ENCODE measurements at places on chromosomes 3 and 15. TPM values are rescaled to one million over a fixed set of nuclear protein-coding genes. Genes with fewer than 3 reads are reported as not detected.

DNAH12 gene
- total RNA-seq, result 0.85 TPM

DNA sequence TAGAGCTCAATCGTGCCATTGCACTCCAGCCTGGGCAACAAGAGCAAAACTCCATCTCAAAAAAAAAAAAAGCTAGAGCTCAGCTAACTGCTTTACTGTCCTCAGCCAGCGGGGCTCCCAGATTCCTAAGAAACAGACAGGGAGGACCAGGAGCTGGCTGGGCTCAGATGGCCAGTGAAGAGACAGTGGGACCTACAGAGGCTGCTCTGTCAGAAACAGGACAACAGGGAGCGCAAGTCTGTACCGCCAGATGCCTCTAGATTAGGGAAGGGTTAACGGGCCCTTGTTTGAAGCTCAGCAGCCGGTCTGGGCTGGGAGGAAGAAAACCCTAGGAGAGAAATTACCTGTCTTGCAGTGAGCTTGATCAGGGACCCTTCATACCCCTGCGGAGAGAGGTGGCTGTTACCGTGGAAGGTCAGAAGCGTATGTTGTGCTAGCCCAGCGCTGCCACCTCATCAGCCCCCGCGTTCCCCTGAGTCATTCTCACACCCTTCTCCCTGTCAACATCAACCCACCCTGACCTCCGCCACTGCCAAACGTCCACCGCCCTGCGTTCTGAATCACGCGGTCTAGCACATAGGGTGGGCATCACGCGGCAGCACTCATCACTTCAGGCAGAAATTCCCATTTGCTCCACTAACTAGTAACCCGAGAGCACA lies 25.3 kb downstream of the RBPMS2 start:
- peak; percentile 22 for DNase-seq

LRRIQ4 gene
- 0.38 TPM for total RNA-seq

LRRN1 gene
- total RNA-seq, result 2.8 TPM

- DNase-seq, result no peak
These were observed 860.0 kb downstream of the FHIT start for GRCh38 chr3:60391292-60391691.

CPEB1 gene
- not detected for total RNA-seq

GPR27 gene
- total RNA-seq, result 0.80 TPM

IL17RB gene
- 0.33 TPM for total RNA-seq

- DNase-seq, result no peak
These were observed 18.4 kb downstream of the UPK1B start for GRCh38 chr3:119191800-119192199.

DNA sequence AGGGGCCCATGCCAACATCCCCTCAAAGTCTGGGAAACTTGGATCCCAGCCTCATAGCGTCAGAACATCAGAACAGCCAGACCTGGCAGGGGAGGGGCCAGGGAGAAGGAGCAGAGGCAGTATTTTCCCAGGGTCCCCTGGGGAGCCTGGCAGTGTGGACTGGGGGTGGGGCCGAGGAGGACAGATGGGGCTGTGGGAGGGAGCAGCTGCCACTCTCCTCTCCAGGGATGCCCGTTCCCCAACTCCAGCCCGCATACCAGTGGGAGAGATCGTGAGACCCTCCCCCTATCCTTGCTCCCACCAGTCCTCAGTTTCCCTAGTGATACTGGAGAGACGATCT lies 6.5 kb upstream of the DNAJB8 start:
- DNase-seq, result no peak

TUSC7 gene
- not detected for total RNA-seq

GRCh38 chr3:170829546-170830272 lies 40.3 kb downstream of the RPL22L1 start:
- peak; percentile 11 for DNase-seq

- DNase-seq, result no peak
These were observed 253.6 kb upstream of the MRPL3 start for GRCh38 chr3:131756405-131756804.

- DNase-seq, result no peak
These were observed 847.4 kb downstream of the FHIT start for GRCh38 chr3:60403866-60404265.

NEO1 gene
- 140 TPM for total RNA-seq

DNA sequence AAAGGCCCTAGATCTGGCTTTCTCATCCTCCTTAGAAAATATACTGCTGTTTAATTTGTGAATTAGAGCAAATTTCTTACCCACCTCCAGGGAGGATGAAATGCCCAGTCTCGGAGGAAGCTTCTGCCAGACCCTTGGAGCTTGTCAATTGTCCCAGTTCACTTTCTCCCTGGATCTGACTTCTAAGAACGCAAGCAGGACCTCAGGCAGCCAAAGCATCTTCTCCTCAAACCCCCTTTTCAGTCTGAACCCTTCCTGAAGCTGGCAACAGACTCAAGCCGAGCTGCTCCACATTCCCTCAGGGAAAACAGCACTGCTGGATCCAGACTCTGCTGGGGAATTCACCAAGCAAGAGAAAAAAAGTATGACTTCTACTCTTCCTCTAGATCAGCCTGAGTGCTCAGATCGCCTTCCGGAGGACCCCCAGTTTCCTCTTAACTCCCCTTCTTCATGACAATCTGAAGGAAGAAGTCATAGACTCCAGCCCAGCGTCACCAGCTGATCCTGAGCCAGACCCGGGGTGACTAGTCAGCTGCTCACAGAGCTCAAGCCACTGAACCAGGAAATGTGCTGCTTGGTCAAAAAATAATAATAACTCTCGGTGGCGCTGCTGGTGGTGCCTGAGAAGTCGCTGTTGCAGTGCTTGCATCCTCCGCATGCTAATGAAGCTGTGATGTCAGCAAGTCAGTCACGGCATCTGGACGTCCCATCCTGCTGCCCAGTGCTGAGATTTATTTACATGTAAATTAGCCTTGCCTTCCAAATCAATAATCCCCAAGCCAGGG lies at the start of gene PRICKLE2:
Gene PRICKLE2 (minus strand): TSS at position 641 of the 785 bp plus-strand sequence. CDS start 26,539 bp downstream, outside the sequence.
- peak; percentile 38 for DNase-seq

MYZAP gene
- total RNA-seq, result 55.3 TPM

DNA sequence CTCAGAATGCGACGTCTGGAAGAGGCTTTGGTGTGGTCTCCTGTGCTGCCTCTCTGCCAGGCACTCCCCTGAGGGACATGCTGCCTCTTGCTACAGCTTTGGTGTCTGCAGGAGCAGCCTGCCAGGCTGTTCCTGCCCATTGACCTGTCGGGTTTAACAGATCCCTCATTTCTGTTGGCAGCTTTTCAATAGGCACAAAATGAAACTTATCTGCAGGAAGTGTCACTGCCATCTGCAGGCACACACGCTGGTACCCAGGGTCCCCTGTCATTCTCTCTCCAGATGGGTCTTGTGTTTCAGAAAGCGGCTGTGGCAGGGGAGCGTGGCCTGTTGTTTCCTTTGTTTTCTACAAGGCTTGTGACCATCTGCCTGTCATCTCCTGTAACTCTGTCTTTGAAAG lies 328.3 kb upstream of the CHRM5 start:
- DNase-seq, result no peak

CFAP20DC gene
- total RNA-seq, result 4.2 TPM

DNA sequence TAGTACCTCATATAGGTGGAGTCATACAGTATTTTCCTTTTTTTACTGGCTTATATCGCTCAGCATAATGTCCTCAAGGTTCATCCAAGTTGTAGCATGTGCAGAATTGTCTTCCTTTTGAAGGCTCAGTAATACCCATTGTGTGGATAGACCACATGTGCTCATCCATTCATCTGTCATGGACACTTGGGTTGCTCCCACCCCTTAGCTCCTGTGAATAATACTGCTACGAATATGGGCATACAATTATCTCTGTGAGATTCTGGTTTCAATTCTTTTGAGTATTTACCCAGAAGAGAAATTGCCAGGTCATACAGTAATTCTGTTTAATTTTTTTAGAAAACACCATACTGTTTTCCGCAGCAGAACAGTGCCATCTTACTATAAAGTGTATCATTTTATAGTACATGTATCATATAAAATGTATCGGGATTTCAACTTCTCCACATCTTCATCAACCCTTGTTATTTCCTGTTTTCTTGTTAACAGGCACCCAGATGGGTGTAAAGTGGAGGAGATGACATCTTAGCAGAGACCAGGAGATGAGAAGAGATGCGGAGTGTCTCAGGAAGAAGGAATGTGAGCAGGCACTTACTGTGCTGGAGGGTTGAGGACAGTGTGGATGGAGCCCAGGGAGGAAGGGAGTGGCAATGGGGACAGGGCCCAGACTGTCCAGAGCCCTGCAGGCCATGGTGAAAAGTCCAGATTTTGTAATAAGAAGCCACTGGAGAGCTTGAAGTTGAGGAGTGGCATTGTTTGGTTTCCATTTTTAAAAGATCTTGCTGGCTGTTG lies 27.0 kb upstream of the PRR23E start:
- DNase-seq, result no peak

CEP152 gene
- total RNA-seq, result 4.7 TPM

GRCh38 chr3:120450600-120451271 lies at the start of gene FSTL1:
FSTL1 (minus strand) TSS chr3:120450992; CDS start chr3:120450746, 246 bp downstream.
- DNase-seq, result peak; percentile 69

DNA sequence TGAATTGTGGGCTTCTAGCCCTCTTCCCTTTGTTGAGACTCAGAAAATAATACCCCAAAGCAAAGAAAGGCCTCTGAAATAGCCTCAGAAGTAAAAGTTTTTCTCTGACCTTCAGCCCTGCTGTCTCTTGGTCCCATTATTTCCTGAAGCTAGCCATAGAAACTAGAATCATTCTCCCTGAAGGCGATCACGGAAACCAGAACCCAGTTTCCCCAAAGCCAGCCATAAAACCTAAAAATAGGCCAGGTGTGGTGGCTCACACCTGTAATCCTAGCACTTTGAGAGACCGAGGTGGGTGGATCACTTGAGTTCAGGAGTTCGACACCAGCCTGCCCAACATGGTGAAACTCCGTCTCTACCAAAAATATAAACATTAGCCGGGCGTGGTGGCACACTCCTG lies 27.2 kb downstream of the EXD1 start:
- DNase-seq, result no peak

- no peak for DNase-seq
These were observed 112.7 kb downstream of the ETFA start for GRCh38 chr15:76198456-76199105.

FAM227B gene
- 3.8 TPM for total RNA-seq

DNA sequence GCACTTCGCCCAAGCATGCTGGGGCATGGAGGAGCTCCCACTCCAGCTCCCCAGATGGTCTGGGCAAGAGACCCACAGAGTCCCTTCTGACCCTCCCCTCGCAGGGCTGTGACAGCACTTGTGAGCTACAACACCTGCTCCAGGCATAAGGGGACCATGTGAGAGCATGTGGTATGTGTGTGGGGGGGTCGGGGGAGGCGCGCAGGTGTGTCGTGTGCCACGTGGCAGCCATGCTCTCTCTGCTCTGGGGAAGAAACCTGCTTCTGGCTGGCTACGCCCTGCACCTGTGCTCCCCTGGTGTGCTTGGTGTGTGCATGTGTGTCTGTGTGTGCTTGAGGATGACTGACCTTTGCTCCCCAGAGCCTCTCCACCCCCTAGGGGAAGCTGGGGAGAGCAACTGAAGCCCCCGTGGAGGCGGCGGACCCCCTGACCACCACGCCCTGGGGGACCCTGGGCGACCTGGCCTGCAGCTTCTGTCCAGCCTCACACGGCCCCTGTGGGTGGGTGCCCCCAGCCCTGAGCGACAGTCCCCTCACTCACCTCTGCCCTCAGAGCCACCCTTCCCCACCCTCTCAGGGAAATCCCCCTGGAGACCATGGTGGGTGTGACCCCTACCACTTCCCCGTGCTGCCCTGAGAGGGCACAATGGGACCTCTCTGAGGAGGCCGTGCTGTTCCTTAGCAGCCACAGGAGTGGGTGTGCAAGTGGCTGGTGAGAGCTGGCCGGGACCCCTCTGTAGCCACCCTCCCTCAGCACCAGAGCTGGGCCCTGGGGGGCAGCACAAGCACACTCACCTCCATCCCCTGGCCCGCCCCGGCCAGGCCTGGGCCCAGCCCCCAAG lies 16.6 kb upstream of the SEC13 start:
- DNase-seq, result no peak

GRCh38 chr3:108394563-108394962 lies 98.2 kb downstream of the HHLA2 start:
- DNase-seq, result no peak

SLC51A gene
- not detected for total RNA-seq

- no peak for DNase-seq
These were observed 62.0 kb upstream of the ACP3 start for GRCh38 chr3:132255041-132255745.

- DNase-seq, result peak; percentile 31
These were observed 29.5 kb upstream of the VEPH1 start for GRCh38 chr3:157532529-157533297.

DNA sequence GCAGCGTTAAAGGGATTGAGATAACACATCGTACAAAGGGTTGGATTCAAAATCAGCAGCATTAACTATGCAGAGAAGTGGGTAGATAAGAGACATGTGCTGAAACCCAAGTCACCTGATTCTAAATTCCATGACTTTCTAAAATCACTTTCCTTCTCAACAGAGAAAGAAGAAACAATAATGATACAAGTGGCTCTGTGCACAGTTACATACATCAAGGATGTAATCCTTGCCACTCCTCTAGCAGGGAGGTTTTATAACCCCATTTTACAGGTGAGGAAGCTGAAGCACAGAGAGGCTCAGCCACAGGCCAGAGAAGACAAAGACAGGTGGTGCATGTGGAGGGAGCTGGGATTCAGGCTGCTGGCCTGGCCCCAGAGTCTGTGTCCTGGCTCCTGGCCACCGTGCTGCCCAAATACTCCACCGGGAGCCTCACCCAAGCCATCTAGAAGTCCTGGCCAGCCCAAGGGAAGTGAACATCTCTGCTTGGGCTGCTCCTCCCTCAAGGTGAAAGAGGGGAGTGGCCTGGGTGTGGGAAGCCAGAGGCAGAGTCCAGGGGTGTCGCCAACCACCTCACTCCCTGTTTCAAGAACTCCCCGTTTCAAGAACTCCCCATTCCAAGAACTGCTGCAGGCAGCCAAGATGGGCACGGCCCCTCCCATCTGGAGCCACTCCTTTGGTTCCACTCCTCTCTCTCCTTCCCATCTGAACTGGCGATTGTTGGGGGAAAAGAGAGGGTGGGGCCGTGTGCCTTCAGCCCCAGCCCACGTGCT lies 147.1 kb downstream of the NUP210 start:
- no peak for DNase-seq

DNA sequence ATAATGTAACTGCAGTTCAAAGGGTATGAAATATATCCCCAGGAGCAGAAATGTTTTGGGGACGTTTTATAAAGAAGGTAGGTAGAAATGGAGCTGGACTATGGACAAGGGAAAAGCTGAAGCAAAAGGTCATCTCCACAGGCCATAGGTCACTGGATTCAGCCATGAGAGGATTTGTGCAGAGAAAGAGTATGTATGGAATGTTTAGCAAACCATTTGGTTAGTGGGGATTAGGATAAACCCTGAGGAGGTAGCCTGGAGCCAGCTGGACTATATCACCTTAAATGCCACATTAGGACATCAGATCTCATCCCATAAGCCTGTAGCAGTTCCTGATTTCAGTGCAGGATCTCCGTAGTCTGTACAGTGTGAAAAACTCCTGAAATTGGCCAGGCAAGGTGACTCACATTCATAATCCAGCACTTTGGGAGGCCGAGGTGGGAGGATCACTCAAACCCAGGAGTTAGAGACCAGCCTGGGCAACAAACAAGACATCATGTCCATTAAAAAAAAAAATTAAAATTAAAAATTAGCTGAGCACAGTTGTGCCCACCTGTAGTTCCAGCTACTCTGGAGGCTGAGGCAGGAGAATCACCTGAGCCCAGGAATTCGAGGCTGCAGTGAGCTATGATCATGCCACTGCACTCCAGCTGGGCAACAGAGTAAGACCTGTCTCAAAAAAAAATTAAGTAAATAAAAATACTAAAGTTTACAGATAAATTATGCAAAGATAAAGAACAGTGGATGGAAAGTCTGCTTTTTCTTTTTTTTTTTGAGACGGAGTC lies 4.7 kb downstream of the IP6K1 start:
- no peak for DNase-seq

- DNase-seq, result no peak
These were observed 150.2 kb downstream of the GSK3B start for GRCh38 chr3:119944091-119944490.
